ENCODE measurements at places on chromosomes 16 and 17. TPM values are rescaled to one million over a fixed set of nuclear protein-coding genes. Genes with fewer than 3 reads are reported as not detected.

DNA sequence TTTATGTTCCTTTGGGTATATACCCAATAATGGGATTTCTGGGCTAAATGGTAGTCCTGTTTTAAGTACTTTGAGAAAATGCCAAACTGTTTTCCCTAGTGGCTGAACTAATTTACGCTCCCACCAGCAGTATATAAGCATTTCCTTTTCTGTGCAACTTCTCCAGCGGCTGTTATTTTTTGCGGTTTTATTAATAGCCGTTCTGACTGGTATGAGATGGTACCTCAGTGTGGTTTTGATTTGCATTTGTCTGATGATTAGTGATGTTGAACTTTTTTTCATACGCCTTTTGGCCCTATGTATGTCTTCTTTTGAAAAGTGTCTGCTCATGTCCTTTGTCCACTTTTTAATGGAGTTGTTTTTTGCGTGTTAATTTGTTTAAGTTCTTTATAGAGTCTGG, 25.8 kb upstream of the TEKT1 start:
- no peak for DNase-seq

DNA sequence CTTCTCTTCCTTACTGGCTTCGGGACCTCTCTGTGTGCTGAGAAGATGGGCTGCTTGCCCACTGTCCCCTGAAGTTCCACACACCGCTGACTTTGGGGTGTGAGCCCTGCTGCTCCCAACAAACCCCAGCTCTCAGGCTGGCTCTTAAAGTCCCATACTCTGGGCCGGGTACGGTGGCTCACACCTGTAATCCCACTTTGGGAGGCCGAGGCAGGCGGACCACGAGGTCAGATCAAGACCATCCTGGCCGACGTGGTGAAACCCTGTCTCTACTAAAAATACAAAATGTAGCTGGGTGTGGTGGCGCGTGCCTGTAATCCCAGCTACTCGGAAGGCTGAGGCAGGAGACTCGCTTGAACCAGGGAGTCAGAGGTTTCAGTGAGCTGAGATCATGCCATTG, 17.2 kb downstream of the CD7 start:
- DNase-seq: no peak

GRCh38 chr16:62711797-62712196, 675.6 kb upstream of the CDH8 start:
- DNase-seq: no peak

GRCh38 chr17:20083156-20083859, 74.1 kb downstream of the SPECC1 start:
- no peak for DNase-seq

DNA sequence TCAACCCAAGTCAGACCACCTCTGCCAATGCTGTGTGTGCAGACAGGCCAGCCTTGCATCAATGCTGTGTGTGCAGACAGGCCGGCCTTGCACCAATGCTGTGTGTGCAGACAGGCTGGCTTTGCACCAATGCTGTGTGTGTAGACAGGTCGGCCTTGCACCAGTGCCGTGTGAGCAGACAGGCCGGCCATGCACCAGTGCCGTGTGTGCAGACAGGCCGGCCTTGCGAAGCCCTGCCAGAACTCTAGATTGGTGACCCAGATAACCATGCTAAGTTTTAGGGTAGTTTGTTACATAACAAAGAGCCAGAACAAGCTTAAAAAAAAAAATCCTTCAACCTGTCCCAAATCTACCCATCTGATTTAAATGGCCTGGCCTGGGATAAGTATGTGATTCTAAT, 54.3 kb downstream of the ELAC2 start:
- no peak for DNase-seq

DNA sequence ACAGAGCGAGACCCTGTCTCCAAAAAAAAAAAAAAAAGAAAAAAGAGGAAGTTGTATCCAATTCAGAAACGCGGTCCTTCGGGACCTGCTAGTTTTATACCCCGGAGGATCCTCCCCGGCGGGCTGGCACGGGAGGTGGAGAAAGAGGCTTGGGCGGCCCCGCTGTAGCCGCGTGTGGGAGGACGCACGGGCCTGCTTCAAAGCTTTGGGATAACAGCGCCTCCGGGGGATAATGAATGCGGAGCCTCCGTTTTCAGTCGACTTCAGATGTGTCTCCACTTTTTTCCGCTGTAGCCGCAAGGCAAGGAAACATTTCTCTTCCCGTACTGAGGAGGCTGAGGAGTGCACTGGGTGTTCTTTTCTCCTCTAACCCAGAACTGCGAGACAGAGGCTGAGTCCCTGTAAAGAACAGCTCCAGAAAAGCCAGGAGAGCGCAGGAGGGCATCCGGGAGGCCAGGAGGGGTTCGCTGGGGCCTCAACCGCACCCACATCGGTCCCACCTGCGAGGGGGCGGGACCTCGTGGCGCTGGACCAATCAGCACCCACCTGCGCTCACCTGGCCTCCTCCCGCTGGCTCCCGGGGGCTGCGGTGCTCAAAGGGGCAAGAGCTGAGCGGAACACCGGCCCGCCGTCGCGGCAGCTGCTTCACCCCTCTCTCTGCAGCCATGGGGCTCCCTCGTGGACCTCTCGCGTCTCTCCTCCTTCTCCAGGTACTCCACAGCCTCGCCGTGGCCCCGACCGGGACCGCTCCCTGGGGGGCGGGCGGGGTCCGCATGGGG, at the start of gene CDH3:
TSS of gene CDH3 (plus strand) at position 596 of the 779 bp plus-strand sequence. CDS start at position 666, 70 bp downstream.
- no peak for DNase-seq

DNA sequence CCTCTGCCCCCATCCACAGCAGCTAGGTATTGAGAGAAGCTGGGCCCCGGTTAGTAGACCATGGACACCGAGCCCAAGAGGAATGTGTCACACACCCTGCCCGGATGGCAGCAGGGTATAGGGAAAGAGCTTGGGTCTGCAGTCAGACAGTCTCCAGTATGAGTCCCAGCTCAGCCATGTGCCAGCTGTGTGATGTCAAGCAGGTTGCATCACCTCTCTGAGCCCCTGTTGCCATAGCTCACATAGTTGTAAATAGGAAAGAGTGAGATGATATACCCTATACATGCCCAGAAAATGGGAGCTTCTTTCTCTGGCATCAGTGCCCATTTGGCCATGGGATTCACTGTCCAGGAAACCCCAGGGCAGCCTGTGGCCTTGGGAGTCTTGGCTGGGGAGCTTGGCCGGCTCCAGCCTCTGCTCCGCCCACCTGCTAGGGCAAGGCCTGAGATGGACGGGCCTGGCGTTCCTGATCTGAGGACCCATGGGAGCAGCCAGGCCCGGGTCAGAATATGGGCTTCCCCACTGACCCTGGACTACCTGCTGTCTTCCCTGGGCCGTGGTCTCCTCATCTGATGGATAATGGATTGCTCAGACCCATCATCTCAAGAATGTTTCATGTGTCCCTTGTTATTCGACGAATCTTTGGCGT, 13.2 kb downstream of the CD300LG start:
- no peak for DNase-seq

GRCh38 chr17:7413346-7413985, 5.8 kb downstream of the NLGN2 start:
- DNase-seq: no peak

- no peak for DNase-seq
Measured at GRCh38 chr17:28675490-28675889, 13.5 kb downstream of the SUPT6H start.

GRCh38 chr17:77130525-77130924, 10.2 kb upstream of the SEC14L1 start:
- no peak for DNase-seq

GRCh38 chr17:19244781-19245180, 7.6 kb downstream of the EPN2 start:
- no peak for DNase-seq

DNA sequence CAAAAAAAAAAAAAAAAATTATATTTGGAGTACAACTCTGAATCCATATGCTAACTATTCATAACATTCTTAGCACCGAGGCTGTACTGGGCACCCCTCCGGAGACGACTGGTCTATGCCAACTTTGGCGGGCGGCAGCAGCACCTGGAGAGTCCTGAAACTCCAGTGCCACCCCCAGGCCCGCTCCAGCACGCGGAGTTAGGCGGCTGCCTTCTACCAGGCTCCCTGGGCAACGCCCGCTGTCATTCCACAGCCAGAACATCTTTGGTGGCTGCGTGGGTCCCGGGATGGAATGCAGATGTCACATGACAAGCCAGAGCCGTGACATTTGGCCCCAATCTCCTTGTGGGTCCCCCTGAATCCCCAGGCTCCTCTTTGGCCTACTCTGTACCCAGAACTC, 6.2 kb downstream of the TIMP2 start:
- DNase-seq: no peak

GRCh38 chr16:4159726-4160125, 43.5 kb upstream of the ADCY9 start:
- no peak for DNase-seq

DNA sequence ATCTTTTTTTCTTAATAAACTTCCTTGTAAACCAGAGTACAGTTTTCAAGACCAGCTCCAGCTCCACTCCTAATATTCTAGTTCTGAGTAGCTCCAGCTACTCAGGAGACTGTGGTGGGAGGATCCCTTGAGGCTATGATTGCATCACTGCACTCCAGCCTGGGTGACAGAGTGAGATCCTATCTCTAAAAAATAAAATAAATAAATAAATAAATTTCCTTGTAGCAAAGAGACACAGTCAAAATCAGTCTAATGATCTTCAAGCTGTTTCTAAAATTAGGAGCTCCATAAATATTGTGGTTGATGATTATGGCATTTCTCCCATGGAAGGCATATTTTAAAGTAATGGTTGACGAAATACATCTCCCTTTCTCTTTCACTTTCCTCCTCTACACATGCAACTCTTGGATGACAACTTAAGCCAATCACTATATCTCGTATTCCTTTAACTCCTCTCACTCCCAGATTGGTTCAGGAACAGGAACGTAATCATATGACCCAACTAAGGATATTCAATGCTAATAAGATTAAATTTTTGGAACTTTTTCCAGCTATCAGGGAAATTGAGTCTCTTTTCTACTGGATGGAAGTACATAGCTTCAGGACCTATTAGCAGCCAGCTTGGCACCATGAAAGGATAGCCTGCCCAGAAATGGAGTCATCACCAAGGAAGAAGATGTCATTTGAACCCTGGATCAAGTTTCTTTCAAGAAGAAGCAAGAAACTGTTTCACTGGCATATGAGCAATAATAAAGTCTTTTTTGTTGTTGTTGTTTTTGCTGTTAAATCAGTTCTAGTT, 42.1 kb upstream of the TAOK1 start:
- DNase-seq: no peak

DNA sequence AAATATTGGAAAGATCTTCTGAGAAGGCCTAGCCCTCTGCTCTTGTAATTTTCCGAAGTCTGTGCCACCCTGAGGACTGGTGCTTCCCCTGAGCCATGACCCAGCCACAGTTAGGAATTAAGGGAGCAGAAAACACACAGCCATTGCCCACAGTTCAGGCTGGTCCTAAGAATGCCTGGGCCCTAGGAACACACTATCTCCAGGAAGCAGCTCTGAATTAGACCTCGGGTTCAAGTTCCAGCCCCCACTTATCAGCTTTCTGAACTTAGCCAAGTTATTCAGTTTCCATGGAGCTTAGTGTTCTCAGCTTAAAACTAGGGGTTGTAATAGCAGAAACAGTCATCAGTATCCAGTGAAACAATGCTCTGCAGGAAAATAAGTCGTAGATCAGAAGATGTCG, 56.0 kb downstream of the CDH13 start:
- DNase-seq: no peak

- no peak for DNase-seq
Measured at GRCh38 chr17:30832438-30833124, 815 bp downstream of the ATAD5 start.

- DNase-seq: no peak
Measured at GRCh38 chr17:18006495-18007239, 32.3 kb downstream of the ATPAF2 start.

DNA sequence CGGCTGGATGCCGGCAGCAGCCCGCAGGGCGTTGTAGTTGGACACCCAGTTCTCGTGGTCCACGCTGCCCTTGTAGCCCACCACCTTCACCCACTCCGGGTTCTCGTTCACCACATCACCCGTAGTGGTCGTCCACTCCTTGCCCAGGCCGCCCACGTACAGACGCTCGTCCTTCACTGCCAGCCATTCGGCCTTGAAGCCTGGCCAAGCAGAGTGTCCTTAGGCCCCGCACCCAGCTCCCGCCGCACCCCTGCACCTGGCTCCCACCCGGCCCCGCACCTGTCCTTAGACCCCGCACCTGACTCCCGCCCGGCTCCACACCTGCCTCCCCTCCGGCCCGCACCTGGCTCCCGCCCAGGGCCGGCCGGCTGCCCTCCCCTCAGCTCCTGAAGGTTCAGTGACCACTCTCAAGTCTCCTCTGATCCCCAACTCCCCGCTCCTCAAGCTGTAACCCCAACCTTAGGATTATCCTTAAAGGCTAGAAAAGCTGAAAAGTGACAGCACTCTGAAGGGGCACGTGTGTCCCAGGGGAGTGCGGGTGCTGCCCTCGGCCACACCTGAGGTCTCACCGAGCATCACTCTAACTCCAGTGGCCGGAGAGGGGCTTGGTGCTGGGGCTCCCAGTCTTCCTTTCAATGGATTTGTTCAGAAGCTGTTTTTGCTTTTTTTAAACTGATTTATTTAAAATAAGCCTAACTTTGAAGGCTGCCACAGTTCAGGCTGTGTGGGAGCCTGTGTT, 14.4 kb downstream of the CANT1 start:
- DNase-seq: no peak

DNA sequence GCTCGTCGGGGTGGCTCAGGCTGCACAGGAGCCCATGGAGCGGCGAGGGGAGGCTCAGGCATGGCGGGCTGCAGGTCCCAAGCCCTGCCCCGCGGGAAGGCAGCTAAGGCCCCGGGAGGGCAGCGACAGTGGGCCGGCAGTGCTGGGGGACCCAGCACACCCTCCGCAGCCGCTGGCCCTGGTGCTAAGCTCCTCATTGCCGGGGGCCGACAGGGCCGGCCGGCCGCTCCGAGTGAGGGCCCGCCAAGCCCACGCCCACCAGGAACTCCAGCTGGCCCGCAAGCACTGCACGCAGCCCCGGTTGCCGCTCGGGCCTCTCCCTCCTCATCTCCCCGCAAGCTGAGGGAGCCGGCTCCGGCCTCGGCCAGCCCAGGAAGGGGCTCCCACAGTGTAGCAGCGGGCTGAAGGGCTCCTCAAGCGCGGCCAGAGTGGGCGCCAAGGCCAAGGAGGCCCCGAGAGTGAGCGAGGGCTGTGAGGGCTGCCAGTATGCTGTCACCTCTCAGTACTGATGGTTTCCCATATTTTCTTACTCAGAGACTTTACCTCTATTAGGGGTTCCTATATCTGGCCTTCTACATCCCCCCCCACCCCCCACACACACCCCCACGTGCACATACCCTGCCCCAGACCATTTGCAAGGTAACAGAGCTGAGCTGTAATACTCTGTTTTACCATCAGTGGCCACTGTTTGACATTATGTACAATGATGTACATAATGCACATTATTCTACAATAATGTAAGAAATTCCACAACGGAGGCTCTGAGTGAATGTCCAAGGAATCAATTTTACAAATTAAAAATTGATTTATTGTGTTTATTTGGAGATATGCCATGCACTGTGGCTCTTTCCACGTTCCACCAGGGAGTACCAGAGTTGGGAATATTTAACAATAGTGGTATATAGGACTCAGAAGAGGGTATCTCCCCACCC, 3.7 kb upstream of the VAT1L start:
- no peak for DNase-seq

GRCh38 chr16:81866820-81867440, 87.8 kb downstream of the PLCG2 start:
- DNase-seq: no peak

The C16orf89 gene
- not detected for total RNA-seq

The MT1H gene
- total RNA-seq: 15.4 TPM

The ASPA gene
- 0.06 TPM for total RNA-seq

The CSH2 gene
- not detected for total RNA-seq

The SERPINF2 gene
- total RNA-seq: 0.07 TPM

The SMIM36 gene
- total RNA-seq: not detected

The KCNH4 gene
- not detected for total RNA-seq

The MSLN gene
- total RNA-seq: 8.2 TPM

The SLFN12L gene
- total RNA-seq: not detected

The PABPN1L gene
- total RNA-seq: not detected
